ENCODE measurements at places on chromosomes 13 and 19. TPM values are rescaled to one million over a fixed set of nuclear protein-coding genes. Genes with fewer than 3 reads are reported as not detected.

GRCh38 chr19:32372726-32373517 is 27.5 kb downstream of the ZNF507 start:
- DNase-seq: no peak

DNA sequence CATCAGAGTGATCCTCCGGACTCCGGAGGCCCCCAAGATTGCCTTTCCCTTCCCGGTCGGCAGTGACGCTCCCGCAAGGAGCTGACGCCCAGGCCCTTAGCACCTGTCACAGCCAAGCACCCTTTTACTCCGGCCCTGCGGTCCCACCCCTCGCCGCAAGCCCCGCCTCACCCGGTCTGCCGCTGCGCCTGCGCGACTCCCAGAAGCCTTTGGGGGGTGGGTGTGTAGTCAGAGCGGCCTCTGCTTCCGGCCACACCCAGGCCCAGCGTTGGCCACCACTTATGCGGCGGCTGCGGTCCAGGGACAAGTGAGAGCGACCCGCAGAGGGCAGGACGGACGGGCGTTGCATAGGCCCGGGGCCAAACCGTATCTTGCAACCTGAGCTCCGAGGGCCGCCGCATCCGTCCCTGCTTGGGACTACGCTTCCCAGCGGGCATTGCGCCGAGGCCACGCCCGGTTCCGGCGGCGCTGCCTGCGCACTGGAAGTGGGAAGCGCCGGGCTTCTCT is 441 bp upstream of the ZFP28 start:
- peak; percentile 93 for DNase-seq

- peak; percentile 47 for DNase-seq
Measured at GRCh38 chr13:42101821-42102585, 53.6 kb downstream of the DGKH start.

- DNase-seq: no peak
Measured at GRCh38 chr13:43608400-43609137, 178.2 kb downstream of the ENOX1 start.

GRCh38 chr19:44156475-44156874 is 8.4 kb upstream of the ZNF226 start:
- no peak for DNase-seq

GRCh38 chr19:46066471-46066870 is 25.7 kb upstream of the IGFL4 start:
- DNase-seq: no peak

Gene ZNF112
- total RNA-seq: 7.5 TPM

GRCh38 chr13:30982506-30982905 is 50.0 kb downstream of the TEX26 start:
- no peak for DNase-seq

DNA sequence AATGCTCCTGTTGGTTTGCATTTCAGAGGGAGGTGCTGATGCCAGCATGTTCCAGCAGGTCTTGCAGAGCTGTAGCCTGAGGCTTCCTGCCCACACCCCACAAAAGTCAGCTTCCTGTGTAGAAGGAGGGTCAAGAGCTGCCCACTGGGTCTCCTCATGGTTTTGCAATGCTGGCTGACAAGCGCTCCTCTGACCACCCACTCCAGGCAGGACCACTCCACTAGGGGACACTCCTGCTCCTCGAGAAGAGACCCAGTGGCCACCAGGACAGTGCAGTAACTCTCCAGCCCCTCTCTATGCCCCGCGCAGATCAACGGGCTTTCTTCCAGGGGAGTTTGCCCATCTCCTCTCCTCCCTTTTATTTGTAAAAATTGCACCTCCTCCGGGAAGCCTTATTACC is 72.9 kb upstream of the UQCRFS1 start:
- DNase-seq: no peak

Gene NEK3
- total RNA-seq: 23.5 TPM

Gene NEK5
- 0.18 TPM for total RNA-seq

GRCh38 chr19:49017666-49018351 is 918 bp upstream of the LHB start:
- DNase-seq: peak; percentile 70

GRCh38 chr13:51325837-51326236 is 13.7 kb upstream of the SERPINE3 start:
- DNase-seq: no peak

Gene NPAS1
- total RNA-seq: 0.62 TPM

DNA sequence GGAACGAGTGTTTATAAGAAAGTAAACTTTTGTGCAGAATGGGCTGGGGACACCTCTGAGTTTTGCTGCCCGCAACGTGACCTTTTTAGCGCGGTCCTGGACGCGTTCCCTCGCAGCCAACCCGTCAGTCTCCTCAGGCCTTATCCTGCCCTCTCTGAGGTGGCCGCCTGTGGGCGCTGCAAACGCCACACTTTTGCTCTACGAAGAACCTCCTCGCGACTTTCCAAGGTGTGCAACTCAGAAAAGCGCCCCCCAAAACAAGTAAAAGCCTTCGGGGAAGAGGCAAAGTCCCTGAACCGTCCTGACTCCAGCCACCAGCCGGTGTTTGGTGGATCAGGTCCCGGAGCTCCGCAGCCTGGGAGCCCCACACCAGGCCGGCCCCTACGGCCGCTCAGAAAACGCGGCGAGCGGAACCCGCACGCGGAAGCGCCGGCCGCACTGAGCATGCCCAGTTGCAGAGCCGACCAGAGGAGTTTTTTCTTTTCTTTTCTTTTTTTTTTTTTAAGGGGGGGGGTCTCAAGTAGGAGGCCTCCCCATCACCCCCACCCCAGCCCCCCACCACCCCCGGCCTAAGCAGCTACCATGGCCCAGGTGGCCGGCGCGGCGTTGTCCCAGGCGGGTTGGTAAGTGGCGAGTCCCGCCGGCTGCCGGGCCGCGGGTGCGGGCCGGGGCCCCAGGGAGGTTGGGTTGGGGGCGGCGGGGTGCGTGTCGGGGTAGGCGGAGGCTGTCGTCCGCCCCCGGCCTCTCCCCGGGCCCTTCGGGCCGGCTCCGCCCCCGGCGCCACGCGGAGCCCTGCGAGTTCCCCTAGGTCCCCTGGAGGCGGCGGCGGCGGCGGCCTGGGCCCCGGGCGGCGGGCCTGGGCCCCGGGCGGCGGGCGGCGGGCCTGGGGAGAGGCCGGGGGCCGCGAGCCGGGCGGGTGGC is at the start of gene TDRD3:
Gene TDRD3, plus strand, starts transcription at position 438 of the 921 bp plus-strand sequence. Its CDS starts 145 bp downstream, at position 583.
- peak; percentile 90 for DNase-seq

- DNase-seq: no peak
Measured at GRCh38 chr13:53038993-53039392, 10.4 kb downstream of the OLFM4 start.

DNA sequence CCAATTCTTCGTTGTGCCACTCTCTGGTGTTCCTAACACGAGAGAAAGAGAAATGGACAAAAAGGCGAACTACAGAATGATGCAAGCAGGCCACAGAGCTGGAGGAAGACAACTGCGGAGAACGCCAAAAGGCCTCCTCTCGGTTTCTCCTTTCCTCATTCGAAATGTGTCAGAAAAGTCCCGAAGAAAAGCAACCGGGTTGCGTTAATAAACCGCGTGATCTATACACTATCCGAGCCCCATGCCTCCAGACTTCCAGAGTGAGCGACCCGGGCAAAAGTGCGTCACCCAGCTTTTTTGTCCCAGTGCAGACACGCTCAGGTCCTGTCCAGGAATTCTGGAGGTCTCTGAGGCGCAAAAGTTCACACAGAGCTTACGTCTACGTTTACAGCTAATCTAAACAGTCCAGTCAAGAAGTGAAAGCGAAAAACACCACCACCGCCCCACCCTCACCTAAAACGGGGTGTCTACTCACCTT is 413 bp downstream of the N4BP2L2 start:
- DNase-seq: no peak

- DNase-seq: no peak
Measured at GRCh38 chr19:8096071-8096470, 43.5 kb downstream of the CCL25 start.

Gene NAPSA
- total RNA-seq: 0.48 TPM

- DNase-seq: no peak
Measured at GRCh38 chr13:31896427-31896826, 135.1 kb upstream of the FRY start.

Gene SDHAF1
- total RNA-seq: 10.3 TPM

GRCh38 chr13:108968566-108968965 is 339.2 kb downstream of the MYO16 start:
- DNase-seq: no peak

Gene ZFR2
- total RNA-seq: not detected

Measured in endothelial cell of umbilical vein (primary cell).